ENCODE measurements at places on chromosomes 6 and 20.

DNA sequence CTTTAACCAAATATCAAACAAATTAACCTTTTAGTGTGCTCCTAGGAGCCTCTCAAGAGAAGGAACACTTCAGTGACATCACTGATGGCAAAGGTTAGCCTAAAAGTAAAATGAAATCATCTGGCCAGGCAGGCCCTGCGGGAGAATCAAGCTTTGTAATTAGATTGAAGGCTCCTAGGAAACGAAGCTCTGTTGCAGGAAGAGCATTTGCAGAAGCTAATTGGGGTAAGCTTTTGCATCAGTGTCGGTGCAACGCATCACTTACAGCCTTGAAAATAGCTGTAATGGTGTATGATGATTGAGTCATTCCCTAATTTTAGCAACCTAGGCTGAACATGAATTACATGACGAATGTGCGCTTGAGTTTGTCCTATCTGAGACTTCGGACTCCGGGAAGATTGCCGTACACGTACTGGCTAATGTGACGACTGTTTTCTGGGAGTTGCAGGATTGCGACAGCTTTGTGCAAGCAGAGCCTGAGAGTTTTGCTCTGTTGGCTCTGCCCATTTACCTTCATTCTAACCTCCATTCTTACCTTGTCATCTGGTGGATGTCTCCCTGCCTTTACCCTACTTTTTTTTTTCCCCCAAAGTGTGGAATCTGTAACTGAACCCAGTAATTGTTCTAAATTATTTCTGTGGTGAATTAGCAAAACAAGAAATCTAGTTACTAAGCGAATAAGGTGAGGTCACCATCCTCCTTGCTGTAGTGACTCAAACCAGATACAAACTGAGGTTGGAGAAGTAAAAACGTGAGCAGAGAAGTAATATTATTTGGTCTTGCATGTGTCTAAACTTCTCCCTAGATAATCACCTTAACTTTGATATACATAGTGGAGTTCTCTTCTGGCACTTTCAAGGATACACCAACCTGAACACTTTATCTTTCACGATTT is 675.9 kb upstream of the CITED2 start:
- DNase-seq: peak; percentile 20

GRCh38 chr6:50062051-50062450 is 12.3 kb upstream of the DEFB112 start:
- no peak for DNase-seq

DNA sequence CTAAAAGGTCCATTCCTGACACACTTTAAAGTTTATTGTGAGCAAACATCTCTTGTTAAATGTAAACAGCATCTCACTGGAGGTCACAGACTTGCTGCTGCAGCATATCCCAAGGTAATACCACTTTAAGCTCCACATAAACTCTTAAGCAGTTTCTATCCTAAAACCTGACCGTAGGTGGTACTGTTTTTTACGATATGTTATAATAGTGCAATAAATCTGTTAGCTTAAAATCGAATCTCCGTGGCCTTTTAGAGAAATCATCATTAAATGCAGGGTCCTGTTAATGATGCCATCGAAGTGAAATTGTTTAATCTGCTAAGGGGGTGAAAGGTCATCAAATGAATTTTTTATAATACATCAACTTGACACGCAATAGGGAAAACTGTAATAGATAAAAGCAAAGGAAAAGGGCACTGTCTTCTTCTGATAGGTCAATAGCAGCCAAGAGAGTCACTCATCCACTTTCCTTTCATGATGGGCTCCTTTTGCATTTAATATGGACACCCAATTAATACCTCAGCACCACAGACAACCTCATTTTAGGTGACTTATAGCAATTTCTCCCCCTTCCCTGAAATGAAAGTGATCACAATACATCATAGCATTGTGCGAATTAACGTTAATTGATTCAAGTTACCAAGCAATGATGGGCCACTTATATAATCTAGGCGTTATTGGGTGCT is 436.1 kb downstream of the PKHD1 start:
- DNase-seq: no peak

DNA sequence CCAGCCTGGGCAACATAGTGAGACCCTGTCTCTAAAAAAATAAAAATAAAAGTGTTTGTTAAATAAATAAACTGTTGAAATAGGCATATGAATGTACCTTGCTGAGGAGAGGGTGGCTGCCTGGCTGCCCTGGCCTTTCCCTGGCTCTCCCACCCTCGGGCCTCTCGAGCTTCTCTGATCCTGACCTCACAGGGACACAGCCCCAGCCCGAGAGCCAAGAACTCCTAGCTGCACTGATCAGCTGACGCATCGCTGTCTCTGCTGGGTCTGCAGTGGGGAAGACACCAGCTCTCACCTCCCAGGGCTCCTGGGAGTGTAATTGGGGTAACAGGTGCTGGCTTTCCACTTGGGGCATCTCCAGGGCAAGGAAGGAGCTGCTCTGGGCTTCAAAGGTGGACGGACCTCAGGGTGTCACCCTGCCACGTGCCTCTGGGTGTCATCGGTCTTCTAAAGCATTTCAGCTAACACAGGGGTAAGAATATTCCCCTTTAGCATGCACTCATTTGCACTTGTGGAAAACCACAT is 6.9 kb downstream of the TCF15 start:
- DNase-seq: no peak

DNA sequence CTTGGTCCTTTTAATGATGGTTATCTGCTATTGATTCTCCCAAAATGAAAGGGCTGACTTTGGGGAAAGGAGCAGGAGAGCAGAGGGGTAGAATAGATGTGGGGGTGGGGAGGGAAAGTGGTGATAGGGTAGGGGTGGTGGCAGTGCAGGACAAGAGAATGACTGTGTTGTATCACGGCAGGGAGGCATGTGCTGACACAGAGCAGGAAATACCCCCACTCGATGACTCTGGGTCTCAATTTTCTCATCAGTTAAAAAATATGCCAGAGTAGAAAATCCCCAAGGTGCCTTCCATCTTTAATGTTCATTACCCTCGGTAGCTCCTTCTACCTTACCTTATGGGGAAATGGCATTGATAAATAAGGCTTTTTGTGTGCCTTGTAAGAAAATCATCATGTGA is 79.0 kb upstream of the ATXN1 start:
- DNase-seq: no peak

- no peak for DNase-seq
These were observed 671.2 kb downstream of the COL12A1 start for GRCh38 chr6:74534465-74535211.

- DNase-seq: no peak
These were observed 26.5 kb upstream of the DACT2 start for GRCh38 chr6:168345896-168346754.

- DNase-seq: no peak
These were observed 562.9 kb upstream of the CHD6 start for GRCh38 chr20:42181064-42181463.

GRCh38 chr6:112409311-112409710 is 62.2 kb downstream of the RFPL4B start:
- no peak for DNase-seq

GRCh38 chr20:18258126-18258860 is 30.0 kb upstream of the ZNF133 start:
- no peak for DNase-seq

DNA sequence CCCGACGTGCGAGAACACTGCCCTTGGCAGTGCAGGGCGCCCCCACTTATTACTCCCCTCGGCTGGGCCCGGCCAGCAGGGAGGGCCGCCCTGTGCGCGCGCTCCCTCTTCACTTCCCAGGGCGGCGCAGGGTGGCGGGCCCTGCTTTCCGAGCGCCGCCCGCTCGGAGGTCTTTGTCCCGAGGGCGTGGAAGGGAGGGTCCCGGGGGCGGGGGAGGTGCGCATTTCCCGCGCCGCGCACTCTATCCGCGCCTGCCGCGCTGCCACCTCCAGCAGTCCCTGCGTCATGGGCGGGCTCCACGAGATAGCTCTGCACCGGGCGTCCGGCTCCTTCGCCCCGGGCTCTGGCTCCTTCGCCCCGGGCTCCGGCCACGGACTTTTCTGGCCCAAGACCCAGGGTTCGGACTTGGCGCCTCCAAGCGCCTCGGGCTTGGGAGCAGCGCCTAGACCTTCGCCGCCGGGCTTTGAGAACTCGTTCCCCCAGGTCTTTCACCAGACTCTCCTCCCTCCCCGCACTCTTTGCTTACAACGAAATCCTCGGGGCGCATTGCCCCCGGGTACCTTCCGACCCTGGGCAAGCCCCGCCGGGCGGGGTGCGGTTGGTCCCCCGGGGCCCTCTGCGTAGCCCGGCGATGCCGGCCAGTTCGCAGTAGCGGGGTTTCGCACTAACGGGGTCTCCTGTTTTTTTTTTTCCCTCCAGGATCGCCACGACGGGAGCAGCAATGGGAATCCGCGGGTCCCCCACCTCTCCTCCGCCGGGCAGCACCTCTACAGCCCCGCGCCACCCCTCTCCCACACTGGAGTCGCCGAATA is 1.6 kb downstream of the TFAP2C start:
- no peak for DNase-seq

DNA sequence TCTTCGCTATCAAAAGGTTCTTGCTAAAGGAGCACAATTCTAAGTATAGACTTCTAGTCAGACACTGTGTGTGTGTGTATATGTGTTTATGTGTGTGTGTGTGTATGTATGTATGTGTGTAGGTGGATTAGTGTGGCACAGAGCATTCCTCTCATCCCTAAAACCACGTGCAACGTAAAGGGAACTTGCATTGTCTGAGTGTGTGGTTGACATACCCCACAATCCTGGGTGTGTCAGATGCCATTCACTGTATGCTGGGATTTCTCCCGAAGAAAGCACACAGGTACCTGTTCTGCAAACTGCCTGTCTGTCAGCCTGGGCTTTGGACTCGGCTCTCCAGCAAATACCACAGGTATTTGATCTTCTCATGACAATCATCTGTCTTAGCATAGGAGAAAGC is 42.3 kb upstream of the TBC1D7 start:
- DNase-seq: no peak

- peak; percentile 38 for DNase-seq
These were observed 460.4 kb upstream of the RUNX2 start for GRCh38 chr6:44867571-44868334.

DNA sequence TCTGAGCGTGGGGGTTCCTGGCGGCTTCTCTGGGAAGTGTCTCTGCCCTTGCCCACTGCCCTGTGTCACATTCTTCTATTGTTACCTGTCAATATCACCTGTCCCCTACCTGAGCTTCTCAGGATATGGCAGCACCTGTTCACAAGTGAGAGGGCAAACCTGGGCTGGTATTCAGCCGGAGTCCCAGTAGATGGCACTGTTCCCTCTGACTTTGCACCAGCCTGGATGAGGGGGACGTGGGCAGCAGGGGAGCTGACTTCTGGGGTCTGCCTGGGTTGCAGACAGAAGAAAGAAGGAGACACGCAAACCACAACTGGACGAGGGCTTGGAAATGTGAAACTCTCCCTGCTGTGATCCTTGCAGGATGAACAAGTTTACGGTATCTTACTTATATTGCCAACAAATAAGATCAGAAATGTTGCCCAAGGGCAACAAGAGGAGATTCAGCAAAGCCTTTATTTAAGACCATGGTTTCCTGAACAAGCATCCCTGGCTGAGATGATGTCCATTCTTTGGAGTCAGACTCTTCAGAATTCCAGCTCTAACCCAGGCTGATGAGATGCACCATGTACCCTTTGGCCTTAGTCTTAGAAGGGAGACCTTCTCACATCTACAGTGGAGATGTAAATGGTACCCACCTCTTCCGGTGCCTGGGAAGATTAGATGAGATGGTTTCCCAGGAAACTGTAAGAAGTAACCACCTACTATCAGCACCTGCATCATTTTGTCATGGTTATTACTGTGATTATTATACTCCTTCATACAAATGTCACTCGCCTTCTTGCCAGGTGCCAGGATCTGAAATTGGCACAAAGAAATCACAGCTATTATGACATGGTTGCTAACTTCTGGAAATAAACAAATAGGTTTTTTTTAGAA is 400.0 kb upstream of the CDH4 start:
- DNase-seq: peak; percentile 39

GRCh38 chr6:150579611-150580010 is 20.1 kb upstream of the PLEKHG1 start:
- no peak for DNase-seq

GRCh38 chr6:138107078-138107751 is at the start of gene PERP:
PERP (minus strand) TSS chr6:138107419; CDS start chr6:138107340, 79 bp downstream.
- DNase-seq: peak; percentile 80

GRCh38 chr6:3584606-3585005 is 127.8 kb upstream of the SLC22A23 start:
- no peak for DNase-seq

DNA sequence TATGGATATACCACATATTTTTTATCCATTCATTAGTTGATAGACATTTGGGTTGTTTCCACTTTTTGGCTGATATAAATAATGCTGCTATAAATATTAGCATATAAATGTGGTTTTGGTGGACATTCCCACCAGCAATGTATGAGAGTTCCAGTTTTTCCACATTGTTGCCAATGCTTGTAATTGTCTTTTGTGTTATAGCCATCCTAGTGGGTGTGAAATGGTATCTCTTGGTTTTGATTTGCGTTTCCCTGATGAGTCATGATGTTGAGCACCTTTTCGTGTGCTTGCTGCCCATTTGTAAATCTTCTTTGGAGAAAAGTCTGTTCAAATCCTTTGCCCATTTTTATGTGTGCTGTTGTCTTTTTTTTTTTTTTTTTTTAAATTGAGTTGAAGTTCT is 54.4 kb downstream of the DHX35 start:
- no peak for DNase-seq

DNA sequence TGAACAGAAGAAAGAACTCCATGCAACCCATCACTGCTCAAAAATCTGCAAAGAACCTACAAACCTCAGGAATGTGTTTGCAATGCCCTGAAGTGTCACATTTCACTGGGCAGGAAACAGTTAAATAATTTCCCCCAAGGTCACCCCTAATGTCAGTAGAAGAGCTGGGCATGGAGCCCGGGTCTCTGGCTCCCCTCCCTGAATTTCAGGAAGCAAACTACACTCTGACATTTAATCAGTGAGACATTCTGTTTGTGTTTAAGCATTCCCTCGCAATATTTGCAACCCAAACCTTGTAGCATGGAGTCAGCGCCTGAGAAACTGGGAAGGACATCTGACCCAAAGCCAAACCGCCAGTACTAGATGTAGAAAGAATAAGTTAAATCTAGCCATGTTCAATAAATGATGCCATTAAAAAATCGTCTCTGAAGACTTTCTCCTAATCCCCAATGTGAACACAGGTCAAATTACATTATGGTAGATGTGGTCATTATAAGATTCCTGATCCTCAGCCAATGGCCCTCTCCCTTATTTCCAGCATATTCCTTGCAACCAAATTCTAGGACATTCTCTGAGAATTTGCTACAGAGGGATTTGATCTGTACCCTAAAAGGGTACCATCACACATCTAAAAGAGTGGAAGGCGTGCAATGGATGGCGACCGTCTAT is 91.2 kb upstream of the ADTRP start:
- DNase-seq: no peak

DNA sequence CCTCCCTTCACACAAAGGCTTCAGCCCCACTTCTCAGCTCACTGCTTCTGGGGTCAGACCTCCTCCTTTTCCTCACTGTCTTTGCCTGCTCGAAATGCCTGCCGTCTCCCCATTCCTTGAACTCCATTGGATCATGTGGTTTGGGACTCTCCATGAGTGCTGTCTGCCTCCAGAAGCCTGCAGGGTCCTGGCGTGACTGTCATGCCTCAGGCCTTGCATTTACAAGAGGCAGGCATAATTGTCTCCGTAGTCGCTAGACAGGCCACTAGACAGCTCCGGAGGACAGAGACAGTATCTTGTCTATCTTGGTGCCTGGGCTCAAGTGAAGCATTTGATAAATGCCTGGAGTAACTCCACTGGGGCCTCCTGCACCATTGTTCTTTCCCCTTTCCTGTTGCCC is 15.3 kb downstream of the PNLDC1 start:
- DNase-seq: no peak

Data from NCI-H1417 (cell line).